GM20000 (cell line): ENCODE measurements at places on chromosomes 7 and 10.

DNA sequence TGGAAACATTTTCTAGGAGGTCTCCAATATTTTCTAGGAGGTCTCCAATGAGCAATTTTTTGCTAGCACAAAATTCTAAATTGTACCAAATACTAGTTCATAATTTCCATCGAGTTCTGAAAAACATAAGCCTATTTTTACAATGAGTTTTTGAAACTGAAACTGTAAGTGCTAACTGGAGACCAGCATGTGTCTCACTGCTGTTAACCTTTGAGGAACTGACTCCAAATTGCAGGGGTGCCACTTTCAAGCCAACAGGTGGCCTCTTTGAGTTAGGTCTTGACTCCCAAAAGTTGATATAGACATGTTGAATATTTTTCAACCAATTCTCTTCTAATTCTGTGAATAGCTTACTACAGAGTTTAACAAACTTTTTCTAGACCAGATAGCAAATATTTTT lies 58.8 kb downstream of the CAV1 start:
- peak; percentile 70 for DNase-seq

- no peak for DNase-seq
Measured at GRCh38 chr10:75770626-75771081, 339.2 kb downstream of the LRMDA start.

GRCh38 chr7:75993689-75994387 lies 557 bp downstream of the TMEM120A start:
- DNase-seq: peak; percentile 76

GRCh38 chr10:13784067-13784466 lies 197.3 kb downstream of the PRPF18 start:
- peak; percentile 45 for DNase-seq

DNA sequence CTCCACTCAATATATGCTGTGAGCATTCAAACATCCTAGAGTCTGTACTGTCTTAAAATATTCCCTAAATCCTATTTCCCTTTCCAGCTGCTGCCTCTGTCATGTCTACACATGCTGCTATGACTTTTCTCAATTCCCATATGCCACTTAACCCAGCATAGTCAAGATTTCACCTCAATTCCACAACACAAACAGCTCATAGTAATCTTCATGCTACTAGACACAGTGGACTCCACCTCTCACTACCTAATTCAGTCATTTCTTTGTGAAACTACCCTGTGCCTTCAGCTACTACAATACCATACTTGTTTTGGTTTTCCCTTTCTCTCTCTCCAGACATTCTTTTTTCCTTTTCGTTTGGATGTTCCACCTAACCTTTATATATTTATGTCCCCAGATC lies 45.5 kb downstream of the GSAP start:
- no peak for DNase-seq

DNA sequence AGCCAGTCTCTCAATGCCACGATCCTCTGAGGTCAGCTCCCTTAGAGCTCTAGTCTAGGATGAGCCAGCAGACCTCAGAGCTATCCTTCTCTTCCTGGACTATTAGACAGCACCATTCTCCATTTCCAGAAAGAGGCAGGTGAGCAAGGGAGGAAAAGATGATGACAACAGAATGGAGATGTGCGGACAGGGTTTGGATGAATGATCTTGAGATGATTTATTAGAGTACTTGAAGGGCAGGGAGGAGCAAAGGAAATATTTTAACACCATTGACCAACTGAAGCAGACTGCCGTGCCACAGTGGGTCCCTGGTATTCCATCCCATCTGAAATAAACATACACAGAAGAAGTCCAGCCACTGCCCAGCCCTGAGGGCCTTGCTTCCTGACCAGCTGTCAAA lies 94.3 kb downstream of the CFAP58 start:
- no peak for DNase-seq

DNA sequence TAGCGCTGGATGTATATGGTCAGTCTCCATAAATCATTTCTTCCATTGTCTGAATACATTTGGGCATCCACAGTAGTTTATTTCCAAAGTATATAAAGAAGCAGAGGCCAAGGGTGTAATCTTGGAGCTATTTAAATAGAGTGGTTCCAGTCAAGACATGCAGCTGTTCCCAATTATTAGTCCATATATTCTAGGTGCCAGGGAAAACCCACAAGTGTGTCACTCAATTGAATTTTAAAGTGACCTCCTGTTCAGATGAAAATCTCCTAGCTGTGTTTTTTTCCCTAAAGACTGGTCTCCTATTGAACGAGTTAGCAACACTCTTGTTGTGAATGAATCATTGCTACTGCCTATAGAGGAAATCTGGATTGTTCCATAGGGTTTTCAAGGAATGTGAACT lies 260.2 kb upstream of the BMPER start:
- no peak for DNase-seq

GRCh38 chr10:132713421-132714095 lies 72.4 kb downstream of the NKX6-2 start:
- no peak for DNase-seq

GRCh38 chr10:49119746-49120145 lies 4.4 kb upstream of the VSTM4 start:
- DNase-seq: no peak

DNA sequence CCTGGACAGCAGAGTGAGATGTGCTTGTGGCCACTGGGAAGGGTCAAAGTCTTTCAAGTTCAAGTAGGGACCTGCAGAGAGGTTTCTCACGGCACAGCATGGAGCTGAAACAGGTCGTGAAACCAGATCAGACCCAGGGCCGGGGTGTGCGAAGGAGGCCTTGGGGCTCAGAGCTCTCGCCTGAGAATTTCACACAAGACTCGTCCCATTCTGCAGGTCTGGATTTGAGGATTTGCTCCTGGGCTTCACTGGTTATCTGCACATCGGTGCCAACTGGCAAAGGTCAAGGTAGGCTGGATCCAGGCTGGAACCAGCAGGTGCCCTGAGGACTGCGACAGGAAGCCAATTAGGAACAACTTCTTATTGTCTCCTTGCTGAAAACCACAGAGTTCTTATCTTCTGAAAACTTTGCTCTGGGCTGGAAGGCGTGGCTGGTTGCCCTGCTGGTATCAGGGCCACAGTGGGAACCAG lies 24.0 kb upstream of the GTF2I start:
- DNase-seq: no peak

GRCh38 chr7:34747867-34748727 lies 90.1 kb downstream of the NPSR1 start:
- DNase-seq: no peak

GRCh38 chr10:59880971-59881510 lies 25.3 kb downstream of the CCDC6 start:
- peak; percentile 61 for DNase-seq

GRCh38 chr10:87794285-87794684 lies 23.7 kb downstream of the ATAD1 start:
- peak; percentile 25 for DNase-seq

DNA sequence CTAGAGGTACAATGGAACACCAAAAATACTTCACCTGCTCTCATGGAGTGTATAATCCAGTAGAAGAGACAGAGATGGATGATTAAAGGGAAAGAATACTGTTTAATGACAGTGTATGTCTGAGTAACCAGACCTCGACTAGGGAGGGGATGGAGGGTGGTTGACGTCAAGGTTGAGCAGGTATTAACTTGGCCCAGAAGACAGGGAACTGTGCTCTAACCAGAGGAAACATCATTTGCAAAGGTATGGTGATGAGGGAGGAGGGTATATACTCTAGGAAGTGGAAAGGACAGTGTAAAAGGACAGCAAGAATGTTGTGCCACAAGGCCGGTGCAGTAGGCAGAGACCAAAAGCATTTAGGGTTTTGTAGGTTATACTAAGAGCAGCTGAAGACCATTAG lies 2.9 kb downstream of the MIOS start:
- DNase-seq: no peak
